ENCODE measurements at places on chromosomes 16 and 17.

GRCh38 chr17:18037486-18037885 is 1.5 kb downstream of the ATPAF2 start:
- no peak for DNase-seq

- no peak for DNase-seq
Observed at GRCh38 chr17:69954241-69954925, 120.6 kb upstream of the KCNJ16 start.

- DNase-seq: no peak
Observed at GRCh38 chr17:79919862-79920720, 80.9 kb upstream of the CBX4 start.

GRCh38 chr17:38796451-38797157 is 2.8 kb downstream of the PIP4K2B start:
- DNase-seq: no peak

DNA sequence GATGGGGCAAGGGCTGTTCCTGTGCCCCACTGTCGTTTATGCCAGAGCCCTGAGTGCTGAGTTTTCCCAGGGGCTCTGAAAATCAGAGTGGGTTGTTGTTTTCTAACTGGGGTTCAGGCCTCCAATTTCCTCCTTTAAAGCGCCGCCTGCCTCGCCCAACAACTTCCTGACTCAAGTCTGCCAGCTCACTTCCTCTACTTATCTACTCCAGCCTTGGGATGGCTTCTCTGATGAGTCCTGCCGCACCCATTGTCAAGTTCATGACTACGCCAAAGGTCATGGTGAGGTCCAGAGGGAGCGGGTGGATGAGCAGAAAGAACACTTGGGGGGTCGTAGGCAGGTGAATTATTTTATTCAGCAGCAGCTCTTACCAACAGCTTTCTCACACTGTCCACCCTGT is 104.7 kb downstream of the UTP18 start:
- no peak for DNase-seq

GRCh38 chr17:80103449-80104085 is 2.2 kb downstream of the GAA start:
- no peak for DNase-seq

Measured in NCI-H345 (cell line).